ENCODE measurements at places on chromosomes 12 and 14.

GRCh38 chr14:105193916-105194782, 13.0 kb upstream of the NUDT14 start:
- DNase-seq, result no peak

DNA sequence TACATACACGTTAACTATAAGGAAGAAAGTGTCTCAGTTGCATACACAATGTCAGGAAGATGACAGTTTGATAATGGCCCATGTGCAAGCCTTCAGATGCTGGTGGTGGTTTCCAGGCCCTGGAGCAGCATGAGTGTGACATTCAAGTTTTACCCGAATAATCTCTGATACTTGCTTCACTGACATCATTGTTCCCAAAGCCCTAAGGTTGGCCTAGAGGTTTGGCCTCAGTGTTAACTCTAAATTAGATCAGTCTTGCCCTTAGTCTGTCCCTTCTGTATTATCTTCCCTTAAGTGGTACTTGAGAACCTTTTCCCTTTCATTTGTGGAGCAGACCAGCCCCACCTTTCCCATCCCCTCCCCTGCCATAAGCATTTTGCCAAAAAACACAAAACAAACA, 24.0 kb upstream of the PDE1B start:
- DNase-seq, result no peak

- DNase-seq, result no peak
These were observed 42.0 kb downstream of the TRAF3 start for GRCh38 chr14:102819176-102819628.

GRCh38 chr12:31234955-31235867, 90.7 kb downstream of the SINHCAF start:
- peak; percentile 28 for DNase-seq

- peak; percentile 75 for DNase-seq
These were observed 303.5 kb upstream of the NPAS3 start for GRCh38 chr14:32635061-32635719.

DNA sequence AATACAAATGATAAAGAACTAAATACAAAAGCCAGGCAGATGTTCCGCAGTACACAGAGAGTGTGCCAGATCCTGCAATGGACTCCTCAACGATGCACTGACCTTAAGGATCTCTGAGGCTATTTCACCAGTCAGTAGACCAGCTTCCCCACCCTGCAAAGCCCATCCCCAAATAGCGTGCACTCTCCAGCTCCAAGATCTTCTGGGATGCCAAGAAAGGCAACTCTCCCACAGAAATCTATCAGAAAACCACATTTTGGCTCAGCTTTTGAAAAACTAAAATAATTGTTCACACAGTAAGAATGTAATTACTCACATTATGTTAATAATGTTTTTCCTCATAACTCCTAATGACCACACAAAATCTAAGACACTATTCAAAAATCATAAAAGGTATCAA, 90.4 kb downstream of the PPP2R5E start:
- DNase-seq, result no peak

- peak; percentile 24 for DNase-seq
These were observed 69.0 kb downstream of the DENND5B start for GRCh38 chr12:31521964-31522363.

- no peak for DNase-seq
These were observed 377.1 kb upstream of the NOVA1 start for GRCh38 chr14:26974965-26975364.

- DNase-seq, result peak; percentile 8
These were observed 63.1 kb upstream of the SOX5 start for GRCh38 chr12:24012528-24012927.

- DNase-seq, result no peak
These were observed 169.2 kb downstream of the GRIN2B start for GRCh38 chr12:13812168-13812567.

All from fibroblast of upper back skin (primary cell).